Right lobe of liver (tissue), 6 donors: ENCODE measurements at places on chromosomes 3 and 15. TPM values are rescaled to one million over a fixed set of nuclear protein-coding genes. Genes with fewer than 3 reads are reported as not detected.

GRCh38 chr3:105938101-105938500 is 69.3 kb upstream of the CBLB start:
- no peak overlapping the region for H3K4me3 ChIP-seq
- no peak overlapping the region for H3K27ac ChIP-seq
- no peak for DNase-seq
- no peaks in the 10 kb centered on the region for H3K27me3 ChIP-seq
- H3K36me3 ChIP-seq, result no peaks in the 10 kb centered on the region

- no peaks in the 10 kb centered on the region for H3K36me3 ChIP-seq
- no peak overlapping the region for H3K27ac ChIP-seq
- H3K27me3 ChIP-seq, result no peaks in the 10 kb centered on the region
- no peaks in the 10 kb centered on the region for H3K4me1 ChIP-seq
- H3K4me3 ChIP-seq, result no peak overlapping the region
- no peak for DNase-seq
Observed at GRCh38 chr15:101773496-101774100, 29.7 kb upstream of the OR4F6 start.

- H3K27me3 ChIP-seq, result no peaks in the 10 kb centered on the region
- no peak for DNase-seq
- no peak overlapping the region for H3K4me3 ChIP-seq
- H3K27ac ChIP-seq, result no peak overlapping the region
Observed at GRCh38 chr3:12131351-12132090, 27.2 kb downstream of the TIMP4 start.

DNA sequence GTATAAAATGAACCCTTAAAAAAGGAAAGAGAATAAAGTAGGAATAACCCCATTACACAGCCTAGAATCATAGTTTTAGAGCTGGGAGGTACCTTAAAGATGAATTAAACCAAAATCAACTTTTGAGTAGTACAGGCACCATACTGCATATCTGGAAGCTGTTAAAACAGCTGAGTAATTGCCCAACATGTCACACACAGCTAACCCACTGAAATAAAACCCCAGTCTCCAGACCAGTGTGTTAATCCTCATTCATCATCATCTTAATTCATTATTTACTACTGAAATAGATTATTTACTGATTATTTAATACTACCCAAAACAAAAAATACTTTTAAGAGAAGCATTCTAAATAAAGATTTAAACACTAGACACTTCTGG is 52.8 kb downstream of the GPR160 start:
- no peaks in the 10 kb centered on the region for H3K27me3 ChIP-seq
- no peaks in the 10 kb centered on the region for H3K4me1 ChIP-seq
- H3K27ac ChIP-seq, result no peak overlapping the region
- no peak for DNase-seq
- no peaks in the 10 kb centered on the region for H3K36me3 ChIP-seq

- no peaks in the 10 kb centered on the region for H3K4me1 ChIP-seq
- H3K36me3 ChIP-seq, result no peaks in the 10 kb centered on the region
- no peak overlapping the region for H3K27ac ChIP-seq
Observed at GRCh38 chr3:72343078-72343477, 505.2 kb downstream of the SHQ1 start.

GRCh38 chr15:40930430-40931299 is 1.5 kb downstream of the DLL4 start:
- H3K27ac ChIP-seq, result no peak overlapping the region
- peak overlapping the region; percentile 49 for H3K4me3 ChIP-seq
- no peaks in the 10 kb centered on the region for H3K36me3 ChIP-seq
- peaks cover 21% of the 10 kb centered on the region for H3K27me3 ChIP-seq
- H3K4me1 ChIP-seq, result no peaks in the 10 kb centered on the region

GRCh38 chr3:99128725-99129505 is 227.4 kb upstream of the DCBLD2 start:
- no peak for DNase-seq
- H3K27ac ChIP-seq, result no peak overlapping the region
- H3K27me3 ChIP-seq, result no peaks in the 10 kb centered on the region
- no peak overlapping the region for H3K4me3 ChIP-seq

- H3K4me1 ChIP-seq, result no peaks in the 10 kb centered on the region
- no peaks in the 10 kb centered on the region for H3K36me3 ChIP-seq
- H3K27me3 ChIP-seq, result no peaks in the 10 kb centered on the region
- no peak overlapping the region for H3K4me3 ChIP-seq
Observed at GRCh38 chr3:155748611-155749365, 3.9 kb upstream of the PLCH1 start.

DNA sequence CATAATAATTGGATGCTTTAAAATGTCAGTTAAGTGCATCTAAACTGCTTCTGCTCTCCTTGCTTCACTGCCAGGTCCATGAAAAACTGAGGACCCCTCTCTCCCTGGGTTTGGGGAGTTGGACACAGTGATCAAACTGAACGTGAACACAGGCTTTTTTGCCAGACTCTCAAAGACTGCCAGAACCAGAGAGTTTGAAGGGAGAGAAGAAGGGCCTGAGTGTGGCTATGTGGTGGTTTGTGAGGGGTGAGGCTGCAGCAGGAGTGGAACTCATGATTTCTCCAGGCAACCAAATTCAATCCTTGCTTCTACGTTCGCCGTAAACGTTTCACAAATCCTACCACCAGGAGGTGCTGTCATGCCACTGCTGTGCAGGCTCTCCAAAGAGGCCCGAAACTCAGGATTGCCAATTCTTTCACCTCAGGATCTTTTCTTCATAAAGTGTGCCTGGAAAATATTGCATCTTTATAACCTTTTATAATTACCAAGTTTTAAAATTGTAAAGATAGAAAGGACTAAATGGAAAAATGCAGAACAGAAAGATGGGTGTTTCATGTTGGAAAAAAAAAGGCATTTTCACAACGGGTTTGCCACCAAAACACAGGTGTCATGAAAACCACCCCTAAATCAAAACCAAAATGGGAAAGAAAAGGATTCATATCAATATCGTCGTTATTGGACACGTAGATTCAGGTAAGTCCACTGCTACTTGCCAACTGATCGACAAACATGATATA is 19.7 kb downstream of the TM4SF4 start:
- no peaks in the 10 kb centered on the region for H3K4me1 ChIP-seq
- no peak overlapping the region for H3K27ac ChIP-seq
- DNase-seq, result no peak
- no peak overlapping the region for H3K4me3 ChIP-seq
- no peaks in the 10 kb centered on the region for H3K36me3 ChIP-seq

DNA sequence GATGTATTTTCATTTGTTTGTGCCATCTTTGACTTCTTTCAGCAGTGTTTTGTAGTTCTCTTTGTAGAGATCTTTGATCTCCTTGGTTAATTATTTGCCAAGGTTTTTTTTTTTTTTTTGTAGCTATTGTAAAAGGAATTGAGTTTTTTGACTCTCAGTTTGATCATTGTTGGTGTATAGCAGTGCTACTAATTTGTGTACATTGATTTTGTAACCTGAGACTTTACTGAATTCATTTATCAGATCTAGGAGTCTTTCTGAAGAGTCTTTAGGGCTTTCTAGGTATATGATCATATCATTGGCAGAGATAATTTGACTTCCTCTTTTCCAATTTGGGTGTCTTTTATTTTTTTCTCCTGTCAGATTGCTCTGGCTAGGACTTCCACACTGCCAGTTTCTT is 42.2 kb upstream of the POMGNT2 start:
- H3K4me1 ChIP-seq, result peaks cover 11% of the 10 kb centered on the region
- H3K36me3 ChIP-seq, result no peaks in the 10 kb centered on the region
- no peak overlapping the region for H3K27ac ChIP-seq
- no peaks in the 10 kb centered on the region for H3K27me3 ChIP-seq
- DNase-seq, result no peak

GRCh38 chr3:186318135-186318534 is 43.9 kb downstream of the DGKG start:
- DNase-seq, result no peak
- no peaks in the 10 kb centered on the region for H3K36me3 ChIP-seq
- H3K4me3 ChIP-seq, result no peak overlapping the region
- no peaks in the 10 kb centered on the region for H3K27me3 ChIP-seq
- H3K27ac ChIP-seq, result no peak overlapping the region
- H3K4me1 ChIP-seq, result no peaks in the 10 kb centered on the region

DNA sequence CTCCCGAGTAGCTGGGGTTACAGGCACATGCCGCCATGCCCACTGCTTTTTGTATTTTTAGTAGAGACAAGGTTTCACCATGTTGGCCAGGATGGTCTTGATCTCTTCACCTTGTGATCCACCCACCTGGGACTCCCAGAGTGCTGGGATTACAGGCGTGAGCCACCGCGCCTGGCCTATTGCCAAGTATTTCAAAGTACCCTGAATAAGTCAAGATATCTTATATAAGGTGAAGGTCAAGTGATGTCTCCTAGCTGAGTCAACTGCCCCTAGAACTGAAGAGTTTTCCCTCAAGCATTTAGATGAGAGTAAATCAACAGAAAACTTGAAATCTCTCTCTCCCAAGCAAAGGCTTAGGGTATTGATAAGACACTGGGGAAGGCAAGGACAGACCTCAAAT is 63.9 kb downstream of the RPL22L1 start:
- H3K4me3 ChIP-seq, result no peak overlapping the region
- no peaks in the 10 kb centered on the region for H3K27me3 ChIP-seq
- no peaks in the 10 kb centered on the region for H3K36me3 ChIP-seq
- H3K4me1 ChIP-seq, result no peaks in the 10 kb centered on the region

- H3K27ac ChIP-seq, result no peak overlapping the region
- no peak overlapping the region for H3K4me3 ChIP-seq
- DNase-seq, result no peak
- no peaks in the 10 kb centered on the region for H3K27me3 ChIP-seq
Observed at GRCh38 chr15:50143255-50143860, 24.3 kb upstream of the ATP8B4 start.

DNA sequence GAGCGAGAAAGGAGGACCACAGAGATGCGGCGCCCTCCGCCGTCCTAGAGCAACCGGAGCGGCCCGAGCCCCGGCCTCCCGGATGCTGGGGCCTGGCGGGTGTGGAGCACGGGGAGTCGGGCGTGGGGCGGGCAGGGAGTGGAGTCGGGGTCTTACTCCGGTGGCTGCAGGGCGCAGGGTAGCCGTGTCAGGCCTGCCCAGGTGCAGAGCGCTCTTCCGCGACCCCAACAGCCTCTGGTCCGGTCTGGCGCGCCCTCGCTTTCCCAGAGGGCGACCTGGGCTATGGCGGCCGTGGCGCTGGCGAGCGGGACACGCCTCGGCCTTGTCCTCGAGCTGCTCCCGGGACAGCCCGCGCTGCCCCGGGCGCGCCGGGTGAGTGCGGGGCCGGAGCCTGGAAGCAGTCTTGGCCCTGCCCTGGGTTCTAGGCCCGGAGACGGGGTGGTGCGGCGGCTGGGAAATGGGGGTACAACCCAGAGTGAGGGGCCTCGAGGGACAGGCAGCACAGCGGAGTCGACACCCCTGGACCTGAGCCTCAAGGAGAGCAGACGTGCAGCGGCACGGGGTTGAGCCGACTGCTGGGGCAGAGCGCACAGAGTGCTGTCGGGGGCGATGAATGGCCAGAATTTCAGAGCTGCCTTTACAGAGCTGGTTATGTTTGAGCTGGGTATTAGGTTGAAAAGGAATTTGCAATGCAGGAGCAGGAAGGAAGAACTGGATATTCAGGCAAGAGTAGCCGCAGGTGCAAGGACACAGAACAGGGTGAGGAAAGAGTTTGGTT is at the start of gene ZNF662:
Gene ZNF662, plus strand, starts transcription at position 73 of the 778 bp plus-strand sequence. CDS start 1,973 bp downstream, outside the sequence.
- peak; percentile 54 for DNase-seq
- no peaks in the 10 kb centered on the region for H3K4me1 ChIP-seq
- no peak within 1 kb of the TSS for H3K27ac ChIP-seq
- peak within 1 kb of the TSS; percentile 54 for H3K4me3 ChIP-seq
- no peaks in the 10 kb centered on the region for H3K36me3 ChIP-seq

- H3K27ac ChIP-seq, result no peak overlapping the region
- DNase-seq, result no peak
- H3K36me3 ChIP-seq, result no peaks in the 10 kb centered on the region
- H3K4me1 ChIP-seq, result peaks cover 27% of the 10 kb centered on the region
Observed at GRCh38 chr3:114660808-114661207, 367.0 kb downstream of the TIGIT start.

- H3K4me3 ChIP-seq, result no peak overlapping the region
- no peaks in the 10 kb centered on the region for H3K27me3 ChIP-seq
- DNase-seq, result no peak
- H3K36me3 ChIP-seq, result no peaks in the 10 kb centered on the region
Observed at GRCh38 chr3:179942553-179943075, 94.1 kb downstream of the PEX5L start.

DNA sequence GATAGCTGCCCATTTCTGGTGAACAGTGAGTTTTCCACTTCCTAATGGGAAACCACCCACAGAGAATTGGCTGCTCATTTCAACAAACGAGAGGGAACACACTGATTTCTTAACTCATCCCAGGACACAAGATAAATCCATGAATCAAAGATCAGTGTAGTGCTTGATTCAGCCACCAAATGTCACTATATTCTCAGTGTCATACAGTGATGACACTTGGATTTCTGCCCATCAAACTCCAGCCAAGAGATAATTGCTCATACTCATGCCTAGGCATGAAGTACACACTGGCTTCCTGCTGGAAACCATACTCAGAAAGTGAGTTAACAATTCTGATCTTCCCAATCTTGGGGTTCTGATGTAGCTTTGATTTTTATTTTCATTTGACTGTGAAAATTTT is 35.4 kb upstream of the GRM7 start:
- no peak overlapping the region for H3K4me3 ChIP-seq
- no peak overlapping the region for H3K27ac ChIP-seq
- H3K27me3 ChIP-seq, result no peaks in the 10 kb centered on the region

DNA sequence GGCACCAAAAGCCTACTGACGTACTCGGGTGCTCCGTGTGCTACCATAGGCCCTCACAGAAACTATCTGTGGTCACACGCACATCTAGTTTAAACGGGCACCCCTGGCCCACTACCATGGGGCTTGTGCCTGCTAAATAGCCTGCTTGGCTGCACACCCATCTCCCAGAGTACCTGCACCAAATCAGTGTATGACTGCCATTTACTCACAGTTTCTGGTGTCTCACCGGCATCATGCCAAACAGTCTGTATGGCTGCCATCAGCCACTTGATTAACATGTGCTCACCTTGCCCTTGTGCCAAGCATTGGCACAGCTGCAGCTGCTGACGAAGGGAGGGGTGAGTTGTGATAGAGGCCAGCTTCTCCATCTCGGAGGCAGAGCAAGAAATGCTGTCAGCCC is 232.7 kb downstream of the IGSF11 start:
- no peak for DNase-seq
- no peaks in the 10 kb centered on the region for H3K27me3 ChIP-seq
- no peak overlapping the region for H3K27ac ChIP-seq
- H3K4me3 ChIP-seq, result no peak overlapping the region
- no peaks in the 10 kb centered on the region for H3K36me3 ChIP-seq
- H3K4me1 ChIP-seq, result no peaks in the 10 kb centered on the region

- H3K27me3 ChIP-seq, result no peaks in the 10 kb centered on the region
- no peak overlapping the region for H3K4me3 ChIP-seq
- no peaks in the 10 kb centered on the region for H3K36me3 ChIP-seq
- no peak for DNase-seq
- H3K4me1 ChIP-seq, result no peaks in the 10 kb centered on the region
Observed at GRCh38 chr3:54264050-54264449, 141.7 kb downstream of the CACNA2D3 start.

- no peak overlapping the region for H3K4me3 ChIP-seq
- no peaks in the 10 kb centered on the region for H3K4me1 ChIP-seq
- peak overlapping the region; percentile 51 for H3K27ac ChIP-seq
Observed at GRCh38 chr15:56456229-56456628, 8.7 kb downstream of the MNS1 start.

Gene CYP8B1
- 237 TPM for total RNA-seq

Gene C2CD4A
- not detected for total RNA-seq

Gene KY
- not detected for total RNA-seq

Gene SLC28A1
- 55.8 TPM for total RNA-seq

Gene IL16
- total RNA-seq, result 6.8 TPM

Gene GOLGA8M
- total RNA-seq, result 1.0 TPM

Gene AGBL1
- total RNA-seq, result not detected

Gene SPRED1
- 4.5 TPM for total RNA-seq

Gene CYP1A2
- 1.9 TPM for total RNA-seq

Gene C3orf22
- total RNA-seq, result not detected
